ENCODE measurements at places on chromosomes 6 and 20.

- DNase-seq, result no peak
These were observed 1.7 kb upstream of the SCAF8 start for GRCh38 chr6:154731296-154732218.

GRCh38 chr6:27874016-27874415, 38.2 kb downstream of the OR2B2 start:
- DNase-seq, result no peak

- peak; percentile 22 for DNase-seq
These were observed 162.9 kb upstream of the SASH1 start for GRCh38 chr6:148179786-148180185.

DNA sequence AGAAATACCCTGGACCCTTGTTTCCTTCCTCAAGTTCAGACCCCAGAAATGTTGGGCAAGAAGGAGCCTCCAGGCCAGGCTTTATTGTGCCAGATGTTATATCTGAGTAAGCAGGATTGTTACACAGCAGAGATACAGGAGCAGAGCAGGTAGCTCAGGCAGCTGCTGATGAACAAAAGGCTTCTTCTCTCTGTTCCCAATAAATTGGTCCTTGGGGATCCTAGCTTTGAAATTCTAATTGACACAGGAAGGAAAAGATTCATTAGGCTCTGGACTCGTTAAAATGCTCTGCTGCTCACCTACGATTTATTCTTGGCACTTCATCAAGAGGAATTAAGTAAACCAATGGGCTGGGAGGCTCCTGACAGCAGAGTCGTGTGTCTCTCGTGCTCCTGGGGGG, 54.2 kb downstream of the RALY start:
- no peak for DNase-seq

- DNase-seq, result peak; percentile 66
These were observed 84.4 kb downstream of the CRYBG1 start for GRCh38 chr6:106444777-106445507.

GRCh38 chr6:4304927-4305455, 169.6 kb upstream of the ECI2 start:
- peak; percentile 19 for DNase-seq

DNA sequence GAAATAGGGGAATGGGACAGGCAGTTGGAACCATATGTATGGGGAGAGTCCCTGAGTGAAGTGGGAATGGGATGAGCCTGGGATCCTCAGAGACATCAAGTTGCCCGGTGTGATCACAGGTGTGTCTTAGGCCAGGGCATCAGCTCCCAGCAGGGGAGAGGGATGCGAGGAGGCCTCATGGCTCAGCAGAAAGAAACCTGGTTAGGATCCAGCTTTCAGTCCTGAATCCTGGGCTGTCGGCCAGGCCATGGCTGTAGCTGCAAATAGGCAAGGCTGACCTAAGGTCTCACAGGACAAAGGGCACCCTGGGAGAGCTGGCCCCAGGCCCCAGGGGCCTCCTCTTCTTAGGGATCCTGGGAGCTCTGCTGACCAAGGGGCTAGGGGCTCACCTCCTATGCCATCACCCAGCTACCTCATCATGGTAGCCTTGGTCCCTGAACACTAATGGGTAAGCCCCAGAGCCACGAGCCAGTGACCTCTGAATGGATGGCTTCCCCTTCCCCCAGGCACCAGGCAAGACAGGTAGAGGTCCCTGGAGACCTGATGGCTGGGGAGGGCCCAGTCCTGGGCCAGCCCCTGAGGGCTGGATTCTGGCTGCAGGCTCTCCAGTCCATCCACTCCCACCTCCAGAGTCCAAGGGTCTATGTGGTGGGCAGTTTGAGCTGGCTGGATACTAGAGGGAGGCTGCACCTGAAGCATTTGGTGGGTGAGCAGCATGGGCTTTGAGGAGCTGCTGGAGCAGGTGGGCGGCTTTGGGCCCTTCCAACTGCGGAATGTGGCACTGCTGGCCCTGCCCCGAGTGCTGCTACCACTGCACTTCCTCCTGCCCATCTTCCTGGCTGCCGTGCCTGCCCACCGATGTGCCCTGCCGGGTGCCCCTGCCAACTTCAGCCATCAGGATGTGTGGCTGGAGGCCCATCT, at the start of gene SLC22A7:
Gene SLC22A7, plus strand, starts transcription at position 617 of the 921 bp plus-strand sequence. Its CDS starts 99 bp downstream, at position 716.
- DNase-seq, result no peak

- no peak for DNase-seq
These were observed 13.8 kb upstream of the SCAF8 start for GRCh38 chr6:154719433-154719832.

DNA sequence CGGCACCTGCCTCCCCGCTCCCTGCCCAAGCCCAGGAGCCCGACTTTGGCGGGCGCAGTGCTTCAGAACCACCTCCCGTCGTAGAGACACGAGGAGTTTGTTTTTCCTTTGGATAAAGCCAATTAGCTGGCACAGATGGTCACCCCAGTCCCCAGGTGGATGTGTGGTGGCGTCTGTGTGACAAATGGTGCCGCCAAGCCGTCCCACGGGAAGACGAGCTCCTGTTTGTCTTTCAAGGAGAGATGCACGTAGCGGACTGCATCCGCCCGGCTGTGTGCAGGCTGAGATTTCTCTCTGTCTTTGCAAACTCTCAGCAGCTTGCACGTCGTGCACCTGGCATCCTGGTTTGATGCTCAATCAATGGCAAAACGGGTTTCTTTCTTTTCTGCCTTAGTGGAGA, 16.1 kb upstream of the MRGBP start:
- DNase-seq, result no peak

DNA sequence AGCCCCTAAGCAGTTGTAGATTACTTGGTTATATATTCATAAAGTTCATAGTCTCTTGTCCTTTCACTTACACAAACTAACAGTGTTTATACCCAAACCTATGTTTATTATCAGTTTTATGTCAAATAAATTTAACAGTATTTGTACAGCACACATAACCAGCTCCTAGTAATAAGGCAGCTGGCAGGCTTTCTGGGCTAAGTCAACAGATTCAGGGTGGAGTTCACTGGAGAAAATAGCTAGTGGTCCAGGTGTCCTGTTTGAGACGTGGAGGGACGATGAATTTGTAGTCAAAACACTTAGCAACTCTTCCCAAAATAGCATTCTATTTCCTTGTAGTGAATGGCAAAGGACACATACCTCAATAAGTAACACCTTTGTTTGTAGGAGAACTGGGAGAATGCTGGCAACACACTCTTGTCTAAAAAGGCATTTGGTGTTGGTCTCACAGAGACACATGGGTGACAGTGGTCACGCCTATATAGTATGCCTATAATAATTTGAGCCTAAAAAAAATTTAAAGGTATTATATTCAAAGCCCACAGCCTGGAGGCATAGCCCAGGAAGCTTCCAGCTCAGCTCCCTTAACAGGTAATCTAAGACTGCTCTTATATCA, 156.4 kb upstream of the CARMIL1 start:
- no peak for DNase-seq

DNA sequence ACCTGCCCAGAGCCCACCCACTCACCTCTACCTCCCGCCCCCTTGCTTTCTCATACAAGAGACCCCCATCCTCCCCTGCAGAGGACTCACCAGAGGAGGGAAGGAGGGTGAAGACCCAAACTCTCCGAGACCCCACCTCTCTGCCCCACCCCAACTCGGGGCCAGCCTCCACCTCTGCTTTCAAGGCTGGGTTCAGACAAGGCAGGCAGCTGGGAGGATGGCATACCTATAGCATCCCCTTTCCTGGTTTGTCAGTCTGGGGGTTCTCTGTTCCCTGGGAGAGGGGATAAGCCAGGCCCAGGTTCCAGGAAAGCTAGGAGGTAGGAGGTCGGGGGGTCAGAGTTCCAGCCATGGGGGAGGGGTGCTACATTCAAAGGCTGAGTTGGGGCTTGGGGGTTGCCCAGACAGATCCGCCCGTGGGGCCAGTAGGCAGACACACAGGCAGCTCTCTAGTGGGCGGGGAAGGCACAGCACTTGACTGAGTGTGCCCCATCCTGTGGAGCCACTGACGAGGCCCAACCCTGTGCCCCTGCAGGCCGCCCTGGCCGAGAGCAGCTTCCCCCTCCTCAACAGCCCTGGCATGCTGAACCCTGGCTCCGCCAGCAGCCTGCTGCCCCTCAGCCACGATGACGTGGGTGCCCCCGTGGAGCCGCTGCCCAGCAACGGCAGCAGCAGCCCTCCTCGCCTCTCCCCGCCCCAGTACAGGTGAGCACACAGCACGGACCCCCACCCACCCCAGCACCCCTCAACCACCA, 40.8 kb upstream of the MDFI start:
- DNase-seq, result no peak

DNA sequence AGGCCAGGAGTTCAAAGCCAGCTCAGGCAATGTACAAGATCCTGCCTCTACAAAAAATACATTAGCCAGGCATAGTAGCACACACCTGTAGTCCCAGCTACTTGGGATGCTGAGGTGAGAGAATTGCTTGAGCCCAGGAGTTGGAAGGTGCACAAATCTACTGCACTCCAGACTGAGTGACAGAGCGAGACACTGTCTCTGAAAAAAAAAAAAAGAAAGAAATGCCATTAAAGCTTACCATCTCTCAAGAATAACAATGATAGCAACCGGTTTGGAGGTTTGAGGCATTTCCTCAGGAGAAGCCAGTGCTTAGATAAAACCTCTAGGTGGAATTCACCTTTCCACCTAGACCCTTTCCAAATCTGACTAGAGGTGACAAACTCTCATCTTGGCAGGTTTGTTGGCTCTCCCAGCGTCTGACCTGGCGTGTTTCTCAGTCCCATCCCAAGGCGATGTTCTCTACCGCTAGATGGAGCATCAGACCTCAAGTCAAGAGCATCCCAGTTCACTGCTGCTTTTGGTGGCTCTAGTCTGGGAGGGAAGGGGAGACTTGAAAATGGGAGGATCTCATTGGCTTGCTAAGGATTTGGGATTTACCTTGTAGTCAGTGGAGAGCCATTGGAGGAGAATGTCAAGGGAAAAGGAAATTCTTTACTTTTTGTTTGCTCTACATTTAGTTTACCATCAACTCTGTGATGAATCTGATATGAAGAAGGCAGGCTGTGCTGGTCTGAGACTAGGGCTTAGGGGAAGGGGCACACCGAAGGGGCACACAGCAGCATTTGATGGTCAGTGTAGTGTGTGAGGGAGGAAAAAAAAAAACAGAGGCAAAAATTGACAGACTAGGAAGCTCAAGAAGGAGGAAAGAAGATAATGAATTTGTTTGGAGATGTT, 67.9 kb downstream of the NCOA7 start:
- peak; percentile 64 for DNase-seq

DNA sequence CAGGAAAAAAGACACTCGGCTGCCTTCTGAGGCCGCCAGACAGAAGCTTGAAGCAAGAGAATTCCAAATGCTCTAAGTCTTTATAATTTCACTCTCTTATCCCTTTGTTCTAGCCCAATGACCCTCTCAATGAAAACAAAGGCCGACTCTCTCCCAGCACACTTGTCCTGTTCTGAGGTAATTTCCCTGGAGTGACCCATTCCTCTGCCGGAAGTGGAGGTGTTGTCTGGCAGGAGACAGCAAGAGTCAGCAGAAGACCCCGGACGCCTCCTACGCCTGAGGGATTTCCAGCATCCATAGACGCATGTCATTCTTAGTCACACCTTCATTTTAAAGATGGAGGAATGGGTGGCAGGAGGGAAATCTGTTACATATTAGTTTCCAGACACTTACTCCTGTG, 110.3 kb downstream of the SOD2 start:
- DNase-seq, result no peak

DNA sequence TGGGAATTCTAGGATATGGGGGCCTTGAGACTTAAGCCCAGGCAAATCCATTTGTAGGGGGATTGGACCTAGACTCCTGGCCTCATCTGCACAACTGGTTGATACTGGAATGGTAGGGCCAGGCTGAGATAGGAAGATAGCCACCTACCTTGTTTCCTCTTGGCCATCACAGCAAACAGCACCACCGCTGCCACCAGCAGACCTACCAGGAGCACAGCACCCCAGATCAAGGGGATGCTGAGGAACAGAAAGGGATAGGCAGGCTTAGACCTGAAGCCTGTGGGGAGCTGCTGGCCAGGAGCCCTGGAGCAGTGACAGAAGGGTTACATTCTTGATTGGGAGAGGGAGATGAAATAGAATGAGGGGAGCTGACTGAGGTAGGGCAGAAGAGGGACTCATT, 3.5 kb downstream of the TREML1 start:
- no peak for DNase-seq

DNA sequence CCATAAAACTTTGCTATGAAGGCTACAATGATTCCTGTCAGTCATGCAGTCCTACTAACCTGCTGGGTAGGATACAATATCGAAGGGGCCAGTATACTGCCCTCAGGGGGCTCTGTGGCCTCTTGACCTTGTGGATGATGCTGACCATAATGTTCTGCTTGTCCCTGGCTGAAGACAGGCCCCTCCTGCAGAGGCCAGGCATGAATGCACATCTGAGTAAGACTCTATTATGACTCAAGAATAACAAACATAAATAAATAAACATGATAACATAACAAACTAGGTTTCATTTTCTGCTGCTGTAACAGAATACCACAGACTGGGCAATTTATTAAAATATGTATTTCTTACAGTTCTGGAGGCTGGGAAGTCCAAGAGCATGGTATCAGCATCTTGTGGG, 44.0 kb upstream of the POU5F1 start:
- DNase-seq, result no peak

- no peak for DNase-seq
These were observed 44.3 kb downstream of the CNKSR3 start for GRCh38 chr6:154466139-154466538.

- DNase-seq, result no peak
These were observed 27.4 kb downstream of the MRS2 start for GRCh38 chr6:24430086-24430485.

DNA sequence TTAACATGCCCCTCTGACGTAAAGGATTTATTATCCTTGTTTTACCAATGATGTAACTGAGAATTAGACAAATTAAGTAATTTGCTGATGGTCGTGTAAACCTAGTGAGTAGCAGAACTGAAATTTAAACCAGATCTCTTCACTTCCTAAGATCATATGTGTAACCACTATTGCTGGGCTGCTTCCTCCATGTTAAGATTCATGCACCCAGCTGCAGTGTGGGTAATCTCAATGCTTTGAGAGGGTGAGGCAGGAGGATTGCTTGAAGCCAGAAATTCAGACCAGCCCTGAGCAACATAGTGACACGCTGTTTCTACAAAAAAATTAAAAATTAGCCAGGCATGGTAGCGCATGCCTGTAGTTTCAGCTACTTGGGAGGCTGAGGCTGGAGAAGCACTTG, 97.9 kb downstream of the L3MBTL3 start:
- DNase-seq, result no peak

GRCh38 chr20:44284032-44284431, 27.0 kb downstream of the FITM2 start:
- peak; percentile 4 for DNase-seq

GRCh38 chr6:139653111-139653510, 278.7 kb upstream of the CITED2 start:
- no peak for DNase-seq

DNA sequence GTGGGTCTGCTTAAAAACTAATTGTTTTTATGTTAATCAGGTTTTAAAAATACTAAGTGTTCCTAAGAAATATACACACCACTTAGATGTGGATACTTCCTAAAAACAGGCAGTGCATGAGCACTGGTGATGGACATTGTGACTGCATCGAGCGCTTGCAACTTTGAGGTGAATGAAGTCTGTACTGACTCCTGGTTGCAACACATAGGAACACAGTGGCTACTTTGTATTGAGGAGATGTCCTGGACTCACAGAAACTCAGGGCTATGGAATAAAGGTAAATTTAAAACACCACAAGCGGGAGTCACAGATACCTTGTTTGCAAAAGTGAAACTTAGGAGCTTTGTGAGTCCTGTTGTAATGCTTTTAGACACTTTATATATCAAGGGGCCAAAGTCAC, 55.6 kb upstream of the POLR1H start:
- DNase-seq, result no peak
